ENCODE measurements at places on chromosomes 16 and 17.
A peak's percentile ranks its signal among the peaks of the same experiment; 100 is the strongest.

DNA sequence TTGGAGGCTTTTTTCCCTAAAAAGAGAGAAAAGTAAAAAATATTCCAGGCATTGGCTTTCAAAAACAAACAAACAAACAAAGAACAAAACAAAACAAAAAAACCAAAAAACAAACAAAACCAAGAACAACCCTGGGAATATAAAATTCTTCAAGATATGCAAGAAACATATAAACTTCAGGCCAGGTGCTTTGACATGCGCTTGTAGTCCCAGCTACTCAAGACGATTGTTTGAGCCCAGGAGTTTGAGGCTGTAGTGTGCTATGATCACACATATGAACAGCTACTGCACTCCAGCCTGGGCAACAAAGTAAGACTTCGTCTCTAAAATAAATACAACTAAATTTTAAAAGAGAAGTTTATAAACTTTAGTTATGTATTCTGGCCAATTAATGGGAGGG lies 52.5 kb upstream of the TEX2 start:
- DNase-seq: no peak

DNA sequence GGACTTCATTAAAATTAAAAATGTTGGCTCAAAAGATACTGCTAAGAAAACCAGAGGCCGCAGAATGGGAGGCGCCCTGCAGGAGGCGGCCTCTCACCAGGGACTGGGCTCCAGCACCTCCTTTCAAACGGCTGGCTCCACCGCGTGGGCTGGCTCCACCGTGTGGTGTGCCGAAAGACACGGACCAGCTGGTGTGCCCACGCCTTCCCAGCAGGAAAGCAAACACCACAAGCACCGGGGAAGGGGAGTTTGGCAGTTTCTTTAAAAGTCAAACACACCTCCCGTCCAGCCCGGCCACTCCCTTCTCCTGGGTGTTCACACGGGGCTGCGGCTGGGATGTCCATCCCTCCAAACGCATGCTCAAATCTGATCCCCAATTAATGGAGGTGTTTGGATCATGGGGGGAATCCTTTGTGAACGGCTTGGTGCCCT lies 13.9 kb downstream of the HAGH start:
- DNase-seq: peak; percentile 40

- no peak for DNase-seq
Observed at GRCh38 chr17:9705745-9706144, 60.4 kb downstream of the USP43 start.

- DNase-seq: no peak
Observed at GRCh38 chr16:50306287-50306686, 39.9 kb downstream of the ADCY7 start.

- DNase-seq: no peak
Observed at GRCh38 chr16:56399486-56399885, 25.9 kb downstream of the AMFR start.

- no peak for DNase-seq
Observed at GRCh38 chr16:54360681-54361080, 74.1 kb upstream of the IRX3 start.

DNA sequence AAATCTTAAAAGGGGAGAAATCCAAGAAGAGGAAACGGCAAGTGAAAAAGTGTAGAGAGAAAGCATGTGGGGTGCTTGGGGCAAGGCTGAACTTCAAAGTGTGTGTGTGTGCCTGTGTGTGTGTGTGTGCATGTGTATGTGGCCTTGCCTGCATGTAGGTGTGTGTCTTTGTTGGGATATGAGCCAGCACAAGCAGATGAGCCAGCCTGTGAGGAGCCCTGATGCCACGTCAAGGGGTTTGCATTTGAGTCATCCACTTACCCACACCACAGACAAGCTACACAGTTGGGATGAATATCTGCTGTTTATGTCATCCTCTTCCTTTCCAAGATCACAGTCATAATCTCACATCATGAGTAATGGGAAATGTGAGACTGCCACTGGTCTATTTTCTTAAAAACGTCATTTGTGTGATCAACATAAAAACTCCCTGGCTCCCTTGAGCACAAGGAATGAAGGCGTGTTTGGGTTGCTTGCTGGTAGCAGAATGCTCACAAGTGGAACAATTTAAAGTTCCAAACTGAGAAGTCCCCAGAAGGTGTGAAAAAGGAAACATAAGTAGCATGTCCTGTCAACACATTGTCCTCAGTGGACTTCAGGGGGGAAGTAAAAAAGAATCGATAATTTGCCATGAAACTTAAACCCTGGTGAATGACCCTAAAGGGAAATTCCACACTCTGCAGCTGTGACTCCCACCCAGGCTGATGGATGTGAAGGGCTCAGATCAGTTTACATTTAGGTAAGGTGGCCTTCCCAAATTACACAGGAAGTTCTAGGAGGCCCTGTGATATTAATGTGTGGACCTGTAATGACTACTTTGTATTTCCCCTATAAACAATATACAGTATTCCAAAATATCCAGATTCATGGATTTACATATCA lies 14.7 kb downstream of the KCTD19 start:
- peak; percentile 99 for DNase-seq

DNA sequence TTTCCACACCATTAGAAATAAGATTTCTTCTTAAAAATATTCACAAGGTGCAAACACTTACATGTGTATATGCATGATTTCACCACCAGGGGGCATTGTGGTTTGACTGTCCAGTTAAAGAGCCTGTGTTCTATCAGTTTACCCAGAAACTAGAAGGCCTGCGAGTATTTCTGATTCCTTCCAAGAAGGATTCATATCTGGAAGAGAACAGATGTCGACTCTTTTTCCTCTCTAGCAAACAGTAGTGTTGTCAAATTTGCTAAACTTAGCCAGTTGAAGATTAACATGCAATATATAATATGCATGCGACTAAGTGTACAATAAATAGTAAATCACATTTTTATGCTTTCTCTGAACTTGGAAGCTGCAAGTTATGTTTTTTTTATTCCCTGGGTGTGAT lies 404.1 kb downstream of the WWOX start:
- peak; percentile 50 for DNase-seq

GRCh38 chr17:56808503-56808902 lies 25.2 kb downstream of the C17orf67 start:
- DNase-seq: no peak

- no peak for DNase-seq
Observed at GRCh38 chr16:27811881-27812280, 251.6 kb downstream of the GSG1L start.

DNA sequence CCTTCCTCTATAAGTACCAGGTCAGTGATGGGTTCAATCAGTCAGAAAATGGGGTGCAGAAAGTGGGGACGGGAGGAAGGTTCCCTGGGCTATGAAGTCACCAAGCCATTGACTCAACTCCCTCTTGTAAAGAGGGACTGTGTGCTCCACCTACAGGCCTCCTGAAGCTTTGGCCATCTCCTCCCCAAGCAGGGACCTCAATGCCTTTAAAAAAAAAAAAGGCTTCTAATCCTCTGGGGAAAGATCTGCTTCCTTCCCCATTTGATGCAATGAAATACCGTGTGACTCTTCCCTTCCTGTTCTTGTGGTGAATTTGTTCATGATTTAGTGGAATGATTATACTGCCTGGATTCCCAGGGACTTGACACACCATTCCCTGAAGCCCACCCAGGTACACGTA lies 30.8 kb downstream of the VWA3A start:
- DNase-seq: no peak

GRCh38 chr17:82946081-82946480 lies 106.3 kb upstream of the ZNF750 start:
- no peak for DNase-seq

- peak; percentile 23 for DNase-seq
Observed at GRCh38 chr17:75571197-75571884, 16.3 kb upstream of the MYO15B start.

GRCh38 chr17:13600475-13601321 lies 1.0 kb downstream of the HS3ST3A1 start:
- peak; percentile 17 for DNase-seq

- no peak for DNase-seq
Observed at GRCh38 chr17:47957591-47958490, at the start of gene PRR15L. Gene PRR15L, minus strand, starts transcription at chr17:47957883. Its CDS starts 4,649 bp downstream, at chr17:47953234.

GRCh38 chr17:5097101-5097834 lies 14.4 kb downstream of the ZNF232 start:
- DNase-seq: no peak

GRCh38 chr16:28213396-28213795 lies 1.6 kb upstream of the XPO6 start:
- no peak for DNase-seq

- no peak for DNase-seq
Observed at GRCh38 chr17:47620503-47621245, 29.0 kb upstream of the KPNB1 start.

DNA sequence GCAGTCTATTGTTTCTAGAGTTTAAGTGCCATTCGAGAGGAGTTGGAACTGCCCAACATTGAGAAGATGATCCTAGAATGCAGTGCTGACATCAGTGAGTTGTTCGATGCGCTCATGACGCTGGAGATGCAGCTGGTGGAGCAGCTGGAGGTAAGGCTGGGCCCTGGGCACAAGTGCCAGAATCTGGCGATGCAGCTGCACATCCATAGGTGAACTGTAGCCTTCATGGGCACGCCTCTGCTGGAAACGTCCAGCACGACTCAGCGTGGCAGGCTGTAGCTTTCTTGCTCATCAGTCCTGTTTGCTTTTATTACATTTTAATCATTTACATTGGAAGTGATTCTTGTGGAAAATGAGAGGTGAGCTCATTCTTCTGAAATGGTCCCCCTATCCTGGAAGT lies 31.7 kb downstream of the DRC3 start:
- DNase-seq: no peak

DNA sequence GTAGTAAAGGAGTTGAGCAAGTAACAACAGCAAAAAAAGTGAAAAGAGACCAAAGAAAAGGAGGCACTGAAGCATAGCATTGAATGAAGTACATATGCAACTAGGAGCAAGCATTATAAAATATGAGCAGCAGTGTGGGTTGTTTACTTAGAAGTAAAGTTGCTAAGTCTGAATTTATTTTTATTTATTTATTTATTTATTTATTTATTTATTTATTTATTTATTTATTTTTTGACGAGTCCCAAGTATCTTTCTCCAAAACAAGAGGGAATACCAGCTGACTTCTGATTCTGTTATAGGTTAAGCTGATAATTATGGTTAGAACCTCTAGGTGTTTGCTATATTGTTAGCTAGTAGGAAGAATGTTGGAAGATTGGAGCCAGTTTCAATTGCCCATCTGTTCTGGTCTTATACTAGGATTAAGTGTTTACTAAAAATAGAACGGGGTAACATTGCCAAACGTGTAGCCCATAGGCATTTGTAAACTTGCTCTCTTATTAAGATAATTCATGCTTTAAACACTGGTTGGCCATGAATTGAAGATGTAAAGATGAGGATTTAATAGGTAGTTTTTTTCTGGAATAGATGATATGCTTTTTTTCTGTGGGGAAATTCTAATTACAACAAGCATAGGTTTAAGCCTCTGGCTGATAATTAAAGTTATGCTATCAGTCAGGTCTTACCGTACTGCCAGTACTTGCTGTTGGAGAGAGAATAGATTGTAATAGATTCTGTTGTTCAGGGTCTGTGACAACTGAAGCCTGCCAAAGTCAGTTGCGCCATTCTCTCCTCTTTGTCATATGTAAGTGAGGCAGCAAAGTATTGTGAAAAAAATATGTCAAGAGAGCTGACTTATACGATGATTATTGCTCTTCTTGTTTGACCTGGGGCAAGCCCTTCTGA lies 66.7 kb downstream of the PPM1E start:
- DNase-seq: no peak

- no peak for DNase-seq
Observed at GRCh38 chr17:31428512-31428911, 37.0 kb downstream of the RAB11FIP4 start.

DNA sequence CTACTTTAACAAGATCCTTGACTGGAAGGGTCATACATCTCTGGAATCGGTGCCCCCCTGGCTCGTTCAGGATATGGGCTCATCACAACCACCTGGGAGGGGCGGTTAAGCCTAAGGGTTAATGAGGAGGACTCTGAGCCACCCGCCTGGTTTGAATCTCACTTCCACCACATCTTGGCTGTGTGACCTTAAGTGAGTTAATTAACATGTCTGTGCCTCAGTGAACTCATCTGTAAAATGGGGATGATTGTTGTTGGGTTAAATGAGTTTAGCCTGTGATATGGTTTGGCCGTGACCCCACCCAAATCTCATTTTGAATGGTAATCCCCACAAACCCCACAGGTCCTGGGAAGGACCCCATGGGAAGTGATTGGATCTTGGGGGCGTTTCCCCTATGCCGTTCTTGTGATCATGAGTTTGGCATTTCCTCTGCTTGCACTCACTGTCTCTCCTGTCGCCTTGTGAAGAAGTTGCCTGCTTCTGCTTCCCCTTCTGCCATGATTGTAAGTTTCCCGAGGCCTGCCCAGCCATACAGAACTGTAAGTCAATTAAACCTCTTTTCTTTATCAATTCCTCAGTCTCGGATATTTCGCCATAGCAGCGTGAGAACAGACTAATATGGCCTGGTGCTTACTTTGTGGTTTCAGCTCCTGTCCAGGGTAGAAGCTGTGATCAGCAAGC lies 214.0 kb upstream of the CIBAR2 start:
- DNase-seq: peak; percentile 48

DNA sequence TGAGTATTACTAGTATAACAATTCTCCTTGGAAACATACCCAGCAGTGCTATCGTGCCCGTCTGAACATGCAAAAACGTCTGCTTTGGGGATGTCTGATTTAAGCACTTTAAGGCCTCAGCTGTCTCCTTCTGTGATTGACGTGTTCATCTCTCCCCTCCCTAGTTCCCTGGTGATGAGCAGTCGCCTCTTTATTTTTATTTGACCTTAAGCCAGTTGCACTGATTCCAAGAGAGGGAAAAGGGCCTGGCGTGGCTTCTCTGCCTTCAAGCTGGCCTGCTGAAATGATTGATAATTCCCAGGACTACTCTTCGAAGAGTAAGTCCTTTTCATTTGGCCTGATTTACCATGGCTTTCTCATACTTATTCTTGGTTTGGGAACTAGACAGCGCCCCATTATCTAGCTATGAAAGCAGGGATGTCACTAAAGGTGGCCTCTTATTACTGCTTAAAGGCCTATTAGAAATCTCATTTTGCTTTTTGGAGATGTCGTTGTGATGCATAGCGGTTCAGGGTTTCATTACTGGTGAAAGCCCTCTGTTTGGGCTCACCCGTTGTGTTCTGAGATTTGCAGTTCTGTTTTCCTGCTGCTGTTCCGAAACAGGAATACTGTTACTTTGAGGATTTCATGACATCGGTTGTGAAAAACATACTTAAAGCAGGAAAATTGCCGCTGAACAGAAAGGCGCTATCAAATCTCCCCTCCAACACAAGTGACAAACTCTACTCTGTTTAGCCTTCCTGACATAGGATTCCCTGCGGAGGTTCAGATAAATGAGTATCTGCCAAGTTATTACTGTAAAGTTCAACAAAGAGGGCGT lies 65.5 kb downstream of the IQCK start:
- no peak for DNase-seq

Measured in fibroblast of skin of right quadriceps (primary cell).